ENCODE measurements at places on chromosomes 5 and 9.

- no peak for DNase-seq
These were observed 14.7 kb upstream of the CETN3 start for GRCh38 chr5:90424245-90424644.

DNA sequence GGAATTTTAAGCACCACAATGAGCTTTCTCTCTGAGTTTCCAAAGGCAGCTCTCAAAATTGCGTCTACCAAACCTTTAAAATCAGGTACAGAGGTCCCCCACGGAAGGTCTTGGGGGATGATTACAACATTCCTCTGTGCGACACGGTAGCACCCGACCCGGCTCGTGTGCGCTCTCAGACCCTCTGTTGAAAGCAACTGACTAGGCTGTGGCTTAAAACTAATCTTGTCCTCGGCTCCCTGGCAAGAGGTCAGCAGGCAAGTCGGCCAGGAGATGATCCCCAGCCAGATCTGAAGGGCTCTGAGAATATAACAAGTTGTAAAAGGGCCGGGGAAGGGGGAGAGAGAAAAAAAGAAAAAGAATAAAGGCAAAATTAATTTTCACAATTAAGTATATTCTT is 92.6 kb upstream of the LMX1B start:
- no peak for DNase-seq

DNA sequence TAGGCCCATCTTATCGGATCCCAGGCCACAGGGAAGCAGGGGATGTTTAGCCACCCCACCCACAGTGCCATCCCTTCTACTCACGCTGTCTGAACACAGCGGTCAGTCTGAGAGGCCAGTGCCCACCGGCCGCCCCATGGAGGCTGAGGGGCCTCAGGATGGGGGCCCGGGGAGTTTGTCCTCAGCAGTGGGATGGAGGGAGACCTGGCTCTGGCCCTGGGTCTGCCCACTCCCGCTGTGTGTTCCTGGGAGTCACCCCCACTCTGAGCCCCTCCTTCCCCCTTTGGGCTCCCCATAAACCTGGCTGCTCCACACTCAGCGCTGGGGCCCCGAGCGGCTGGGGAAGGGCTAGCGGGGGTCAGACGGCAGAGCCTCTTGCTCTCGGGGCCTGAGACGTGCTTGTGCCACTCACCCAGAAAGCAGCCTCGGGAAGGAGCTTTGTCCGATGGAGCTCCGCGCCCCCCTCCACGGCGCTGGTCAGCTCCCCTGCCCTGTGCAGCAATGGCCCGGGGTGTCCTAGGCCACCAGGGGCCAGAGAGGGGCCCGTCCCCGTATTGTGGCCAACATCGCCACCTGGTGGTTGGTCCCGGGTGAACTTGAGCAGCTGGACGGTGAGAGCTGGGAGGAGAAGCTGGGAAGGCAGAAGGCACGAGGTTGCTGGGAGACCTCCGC is 10.9 kb upstream of the LAMC3 start:
- DNase-seq, result peak; percentile 61

- no peak for DNase-seq
These were observed 302.8 kb upstream of the RASA1 start for GRCh38 chr5:86964889-86965288.

DNA sequence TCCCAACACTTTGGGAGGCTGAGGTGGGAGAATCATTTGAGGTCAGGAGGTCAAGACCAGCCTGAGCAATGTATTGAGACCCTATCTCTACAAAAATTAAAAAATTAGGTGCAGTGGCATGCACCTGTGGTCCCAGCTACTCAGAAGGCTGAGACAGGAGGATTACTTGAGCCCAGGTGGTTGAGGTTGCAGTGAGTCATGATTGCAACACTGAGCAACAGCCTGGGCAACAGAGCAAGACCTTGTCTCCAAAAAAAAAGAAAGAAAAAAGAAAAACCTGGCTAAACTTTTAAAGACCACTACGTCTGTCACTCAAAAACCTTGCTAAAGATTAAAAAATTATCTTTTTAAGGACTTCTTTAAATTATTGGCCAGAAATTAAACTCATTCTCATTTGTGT is 59.8 kb upstream of the ABCA1 start:
- DNase-seq, result no peak

- DNase-seq, result no peak
These were observed 44.5 kb downstream of the DAPK1 start for GRCh38 chr9:87542141-87542540.

GRCh38 chr5:114174837-114175236 is 187.0 kb upstream of the KCNN2 start:
- DNase-seq, result no peak

- no peak for DNase-seq
These were observed 411 bp upstream of the NDUFS4 start for GRCh38 chr5:53560028-53560427.
